ENCODE measurements at places on chromosomes 7 and 10.

DNA sequence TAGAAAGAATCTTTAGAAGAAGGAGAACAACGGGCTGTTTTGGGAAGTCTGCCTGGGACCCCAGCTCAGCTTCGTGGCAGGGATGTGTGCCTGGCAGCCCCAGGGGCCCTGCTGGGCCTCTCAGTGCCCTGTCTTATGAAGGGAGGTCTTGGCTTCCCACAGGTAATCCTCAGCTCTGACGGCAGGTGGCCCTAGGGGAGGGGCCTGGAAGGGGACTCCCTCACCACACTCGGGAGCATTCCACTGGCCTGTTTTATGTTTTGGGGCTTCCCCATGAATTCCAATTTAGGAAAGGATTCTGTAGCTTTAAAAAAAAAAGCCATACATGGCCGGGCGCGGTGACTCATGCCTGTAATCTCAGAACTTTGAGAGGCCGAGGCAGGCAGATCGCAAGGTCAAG, 3.0 kb upstream of the DMBT1 start:
- peaks cover 7% of the 10 kb centered on the region for H3K4me1 ChIP-seq
- H3K27me3 ChIP-seq = no peaks in the 10 kb centered on the region
- no peaks in the 10 kb centered on the region for H3K36me3 ChIP-seq
- no peak for DNase-seq
- H3K27ac ChIP-seq = no peak overlapping the region
- H3K4me3 ChIP-seq = no peak overlapping the region

DNA sequence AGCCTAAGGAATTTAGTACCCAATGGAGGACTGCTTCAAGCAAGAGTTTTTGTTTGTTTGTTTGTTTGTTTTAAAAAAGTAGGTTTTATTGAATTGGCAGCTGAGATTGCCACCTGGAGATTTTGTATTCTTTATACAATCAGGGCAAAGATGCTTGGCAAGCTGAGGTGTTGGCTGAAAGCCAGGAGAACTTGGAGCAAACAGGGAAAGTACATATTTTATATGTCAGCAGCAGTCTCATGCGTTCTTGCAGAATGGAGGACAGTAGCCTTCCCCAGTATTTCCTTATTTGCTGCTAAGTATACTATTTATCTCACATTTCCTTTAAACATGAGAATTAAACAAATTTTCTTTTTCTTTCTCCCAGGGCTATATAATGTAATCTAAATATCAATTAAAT, 22.6 kb upstream of the ICA1 start:
- DNase-seq = peak; percentile 87
- no peak overlapping the region for H3K4me3 ChIP-seq
- peaks cover 6% of the 10 kb centered on the region for H3K4me1 ChIP-seq
- H3K27me3 ChIP-seq = no peaks in the 10 kb centered on the region
- H3K27ac ChIP-seq = no peak overlapping the region
- H3K36me3 ChIP-seq = no peaks in the 10 kb centered on the region

DNA sequence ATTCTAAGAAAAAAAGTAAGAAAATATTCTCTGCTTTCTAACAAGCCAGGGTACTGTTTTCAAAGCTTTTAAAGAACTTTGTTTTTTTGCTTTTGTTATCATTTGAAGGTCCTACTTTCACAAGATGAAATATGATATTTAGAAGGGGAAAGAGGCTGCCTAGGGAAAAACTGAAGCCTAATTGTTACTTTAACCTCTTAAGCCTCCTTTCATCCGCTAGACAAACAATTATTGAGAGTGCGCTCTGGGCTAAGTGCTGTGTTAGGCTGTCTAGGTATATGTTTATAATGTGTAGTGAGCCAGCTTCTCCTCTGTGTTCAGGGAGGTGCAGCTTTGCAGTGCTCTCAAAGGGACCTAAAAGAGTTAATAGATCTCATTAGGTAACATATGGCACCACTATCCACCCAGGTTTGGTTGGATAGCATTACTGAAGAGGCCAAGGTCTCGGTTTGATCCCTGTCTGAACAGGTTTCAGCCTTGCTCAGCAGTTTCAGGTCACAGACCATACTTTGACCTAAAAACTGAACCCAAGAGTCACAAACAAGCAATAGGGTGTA, 17.9 kb downstream of the PDK4 start:
- H3K27me3 ChIP-seq = no peaks in the 10 kb centered on the region
- no peaks in the 10 kb centered on the region for H3K4me1 ChIP-seq

DNA sequence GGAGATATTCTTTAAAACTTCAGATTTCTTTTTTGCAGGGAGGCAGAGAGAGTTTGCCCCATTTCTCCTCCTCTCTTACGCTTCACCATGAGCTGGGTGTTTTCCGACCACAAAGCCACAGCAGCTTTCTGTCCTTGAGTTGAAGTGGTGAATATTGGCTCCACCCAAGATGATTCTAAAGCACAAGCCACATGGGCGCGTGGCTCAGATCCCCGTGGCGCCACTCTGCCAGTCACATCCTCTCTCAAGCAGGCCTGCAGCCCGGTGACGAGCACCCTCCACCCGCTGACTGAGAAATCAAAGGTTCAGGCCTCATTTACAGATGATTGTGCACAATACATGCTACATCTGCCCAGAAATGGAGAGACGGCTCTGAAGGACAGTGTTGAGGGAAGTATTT, 27.6 kb upstream of the RNF32 start:
- no peak overlapping the region for H3K27ac ChIP-seq
- H3K4me1 ChIP-seq = peaks cover 49% of the 10 kb centered on the region
- H3K36me3 ChIP-seq = no peaks in the 10 kb centered on the region
- no peaks in the 10 kb centered on the region for H3K27me3 ChIP-seq
- no peak overlapping the region for H3K4me3 ChIP-seq

GRCh38 chr10:98135222-98135899, 904 bp downstream of the R3HCC1L start:
- no peaks in the 10 kb centered on the region for H3K27me3 ChIP-seq
- peak overlapping the region; percentile 93 for H3K4me3 ChIP-seq
- no peaks in the 10 kb centered on the region for H3K36me3 ChIP-seq
- H3K27ac ChIP-seq = peak overlapping the region; percentile 96
- H3K4me1 ChIP-seq = peaks cover 46% of the 10 kb centered on the region

GRCh38 chr10:4141471-4141870, 356.5 kb upstream of the KLF6 start:
- H3K36me3 ChIP-seq = no peaks in the 10 kb centered on the region
- no peak overlapping the region for H3K27ac ChIP-seq
- H3K4me1 ChIP-seq = no peaks in the 10 kb centered on the region
- DNase-seq = no peak
- H3K27me3 ChIP-seq = no peaks in the 10 kb centered on the region

- DNase-seq = no peak
- no peaks in the 10 kb centered on the region for H3K27me3 ChIP-seq
- no peak overlapping the region for H3K4me3 ChIP-seq
- no peaks in the 10 kb centered on the region for H3K36me3 ChIP-seq
- no peak overlapping the region for H3K27ac ChIP-seq
- no peaks in the 10 kb centered on the region for H3K4me1 ChIP-seq
Observed at GRCh38 chr10:9443758-9444157, 1389.3 kb downstream of the GATA3 start.

DNA sequence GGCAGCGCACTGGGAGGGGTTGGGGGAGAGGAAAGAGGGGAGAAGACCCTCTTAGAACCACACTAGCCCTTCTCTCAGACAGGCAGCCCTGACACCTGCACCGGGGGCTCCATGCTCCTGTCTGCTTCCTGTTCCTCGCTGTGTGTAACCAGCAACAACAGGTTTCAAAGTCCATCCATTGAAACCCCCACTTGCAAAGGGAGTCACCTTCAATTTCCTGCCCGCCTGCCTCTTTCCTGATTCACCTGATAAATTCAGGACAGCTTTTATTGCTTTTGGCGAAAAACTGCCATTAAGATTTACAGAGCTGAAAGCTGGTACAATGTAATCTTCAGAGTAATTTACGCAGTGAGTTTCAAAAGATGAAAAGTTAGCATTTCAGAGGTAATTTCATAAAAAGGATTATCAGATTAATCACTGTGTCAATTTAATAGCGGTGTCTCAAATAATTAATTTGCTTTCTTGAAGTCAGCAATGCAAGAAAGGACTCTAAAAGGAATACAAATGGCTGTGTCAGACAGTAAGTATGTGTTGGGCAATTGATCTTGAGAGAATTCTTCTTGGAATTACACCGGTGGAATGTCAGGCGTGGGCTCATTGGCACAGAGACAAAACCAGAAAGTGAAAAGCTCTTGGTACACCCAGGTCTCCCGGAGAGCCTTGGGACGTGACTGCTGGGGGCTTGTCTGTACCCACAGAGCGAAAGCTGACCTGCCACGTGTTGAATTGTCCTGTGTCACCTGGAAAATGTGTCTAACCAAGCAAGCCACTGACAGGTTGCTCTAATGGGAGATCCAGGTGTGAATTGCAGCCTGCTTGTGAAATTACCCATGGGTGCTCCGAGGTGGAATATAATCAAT, 60.7 kb downstream of the TMEM209 start:
- no peak overlapping the region for H3K4me3 ChIP-seq
- peak; percentile 75 for DNase-seq
- no peaks in the 10 kb centered on the region for H3K27me3 ChIP-seq
- no peaks in the 10 kb centered on the region for H3K4me1 ChIP-seq

DNA sequence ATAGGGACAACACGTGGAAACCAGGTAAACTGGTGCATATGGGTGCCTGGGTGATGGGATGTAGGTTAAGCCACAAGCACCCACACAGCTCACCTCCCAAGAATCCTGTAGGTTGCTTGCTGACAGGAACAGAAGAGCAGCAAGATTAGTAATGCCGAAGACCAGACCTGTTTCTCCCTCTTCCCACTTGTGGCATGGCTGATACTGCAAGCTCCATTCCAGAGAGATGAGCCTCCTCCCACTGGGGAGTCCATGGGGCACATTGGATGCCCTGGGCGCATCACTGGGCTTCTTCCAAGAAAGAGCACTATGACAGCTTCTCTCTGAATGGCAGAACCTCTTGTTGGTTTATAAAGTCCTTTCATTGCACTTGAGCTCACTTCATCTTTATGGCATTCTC, 44.4 kb upstream of the LOXL4 start:
- H3K4me1 ChIP-seq = peaks cover 10% of the 10 kb centered on the region
- H3K27me3 ChIP-seq = peaks cover 17% of the 10 kb centered on the region
- H3K27ac ChIP-seq = no peak overlapping the region
- H3K4me3 ChIP-seq = no peak overlapping the region

Measured in stomach (tissue), 19 donors.